ENCODE measurements at places on chromosomes 5 and 9. TPM values are rescaled to one million over a fixed set of nuclear protein-coding genes. Genes with fewer than 3 reads are reported as not detected.

DNA sequence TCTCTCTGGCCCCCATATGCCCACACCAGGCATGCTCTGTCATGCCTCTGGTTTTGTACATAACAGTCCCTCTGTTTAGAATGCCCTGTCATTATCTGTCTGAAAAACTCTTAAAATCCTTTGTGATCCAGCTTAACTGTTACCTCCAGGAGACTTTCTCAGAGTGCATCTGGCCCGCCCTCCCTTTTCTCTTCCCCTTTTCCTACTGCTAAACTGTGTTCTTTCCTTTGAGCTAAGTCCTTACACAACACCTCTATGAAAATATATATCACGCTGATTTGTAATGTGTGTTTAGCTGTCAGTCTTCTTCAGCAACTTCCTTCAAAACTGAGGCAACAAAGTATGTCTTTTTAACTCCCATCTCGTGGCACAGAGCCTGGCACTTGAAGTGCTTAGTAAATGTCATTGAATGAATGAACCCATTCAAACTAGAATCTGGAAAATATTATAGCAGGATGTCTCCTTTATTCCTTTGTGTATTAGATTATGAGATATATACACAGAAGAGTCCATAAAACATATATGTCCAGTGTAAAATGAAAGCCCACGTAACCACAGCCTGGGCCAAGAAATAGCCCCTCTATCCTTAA lies 166.2 kb upstream of the KLF9 start:
- H3K4me3 ChIP-seq, result no peak overlapping the region
- H3K27me3 ChIP-seq, result no peaks in the 10 kb centered on the region
- no peak for DNase-seq
- no peaks in the 10 kb centered on the region for H3K4me1 ChIP-seq

Gene PRDM9
- not detected for total RNA-seq

- no peaks in the 10 kb centered on the region for H3K36me3 ChIP-seq
- no peak overlapping the region for H3K27ac ChIP-seq
- no peaks in the 10 kb centered on the region for H3K27me3 ChIP-seq
- no peak for DNase-seq
- H3K4me1 ChIP-seq, result no peaks in the 10 kb centered on the region
Measured at GRCh38 chr9:84867186-84867585, 197.7 kb downstream of the NTRK2 start.

- no peaks in the 10 kb centered on the region for H3K36me3 ChIP-seq
- no peak overlapping the region for H3K27ac ChIP-seq
- DNase-seq, result no peak
- H3K4me1 ChIP-seq, result no peaks in the 10 kb centered on the region
- no peak overlapping the region for H3K4me3 ChIP-seq
Measured at GRCh38 chr5:175281714-175282113, 162.3 kb downstream of the DRD1 start.

- peaks cover 11% of the 10 kb centered on the region for H3K4me1 ChIP-seq
- H3K27me3 ChIP-seq, result no peaks in the 10 kb centered on the region
- no peaks in the 10 kb centered on the region for H3K36me3 ChIP-seq
- no peak overlapping the region for H3K4me3 ChIP-seq
Measured at GRCh38 chr5:52896534-52897237, 92.5 kb upstream of the ITGA2 start.

GRCh38 chr5:1867815-1868143 lies 14.9 kb downstream of the IRX4 start:
- H3K36me3 ChIP-seq, result no peaks in the 10 kb centered on the region
- no peaks in the 10 kb centered on the region for H3K4me1 ChIP-seq
- H3K4me3 ChIP-seq, result no peak overlapping the region
- H3K27me3 ChIP-seq, result no peaks in the 10 kb centered on the region
- no peak for DNase-seq

Gene ANKRD31
- 0.18 TPM for total RNA-seq

DNA sequence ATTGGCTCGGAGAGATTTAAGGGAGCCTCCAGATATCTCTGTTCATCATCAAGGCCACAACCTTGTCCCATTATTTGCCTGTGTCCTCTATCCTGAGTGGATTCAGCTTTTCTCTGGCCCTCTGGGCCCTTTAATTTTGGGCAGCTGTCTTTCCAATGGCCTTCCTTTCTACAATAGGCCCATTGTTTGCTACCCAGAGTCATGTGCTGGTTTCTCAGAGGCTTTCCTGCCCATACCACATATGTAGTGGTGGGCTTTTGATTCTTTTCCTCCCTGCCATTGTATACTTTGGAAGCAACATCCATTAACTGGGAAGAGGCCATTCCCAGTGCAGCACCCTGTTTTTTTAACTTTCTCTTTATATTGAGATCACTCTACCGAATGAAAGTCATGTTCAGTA lies 233.9 kb upstream of the SGCD start:
- no peaks in the 10 kb centered on the region for H3K27me3 ChIP-seq
- no peaks in the 10 kb centered on the region for H3K4me1 ChIP-seq
- H3K27ac ChIP-seq, result no peak overlapping the region
- H3K4me3 ChIP-seq, result no peak overlapping the region
- DNase-seq, result no peak

GRCh38 chr5:56272765-56273164 lies 39.6 kb upstream of the ANKRD55 start:
- no peaks in the 10 kb centered on the region for H3K27me3 ChIP-seq
- H3K4me1 ChIP-seq, result no peaks in the 10 kb centered on the region
- no peaks in the 10 kb centered on the region for H3K36me3 ChIP-seq
- no peak for DNase-seq

GRCh38 chr5:174195517-174195916 lies 150.0 kb downstream of the NSG2 start:
- no peaks in the 10 kb centered on the region for H3K36me3 ChIP-seq
- no peak overlapping the region for H3K4me3 ChIP-seq
- no peaks in the 10 kb centered on the region for H3K4me1 ChIP-seq
- H3K27me3 ChIP-seq, result no peaks in the 10 kb centered on the region

GRCh38 chr9:100064872-100065581 lies 33.8 kb downstream of the ERP44 start:
- DNase-seq, result no peak
- H3K4me1 ChIP-seq, result peaks cover 14% of the 10 kb centered on the region
- H3K27ac ChIP-seq, result no peak overlapping the region
- no peaks in the 10 kb centered on the region for H3K36me3 ChIP-seq

Gene RFESD
- total RNA-seq, result 2.1 TPM

GRCh38 chr5:40365342-40366330 lies 314.1 kb upstream of the PTGER4 start:
- no peaks in the 10 kb centered on the region for H3K27me3 ChIP-seq
- no peaks in the 10 kb centered on the region for H3K36me3 ChIP-seq
- no peak overlapping the region for H3K27ac ChIP-seq
- no peak overlapping the region for H3K4me3 ChIP-seq

- H3K4me3 ChIP-seq, result no peak overlapping the region
- no peak overlapping the region for H3K27ac ChIP-seq
- H3K36me3 ChIP-seq, result no peaks in the 10 kb centered on the region
- H3K27me3 ChIP-seq, result no peaks in the 10 kb centered on the region
Measured at GRCh38 chr9:2859776-2860379, 16.0 kb upstream of the PUM3 start.

Gene PCDHA9
- 0.55 TPM for total RNA-seq

Gene NACC2
- total RNA-seq, result 8.4 TPM

GRCh38 chr5:168683247-168683926 lies 104.2 kb upstream of the PANK3 start:
- no peaks in the 10 kb centered on the region for H3K27me3 ChIP-seq
- no peaks in the 10 kb centered on the region for H3K4me1 ChIP-seq
- no peak overlapping the region for H3K4me3 ChIP-seq
- DNase-seq, result no peak
- H3K36me3 ChIP-seq, result no peaks in the 10 kb centered on the region

GRCh38 chr9:130626249-130626996 lies 38.0 kb upstream of the PRDM12 start:
- no peaks in the 10 kb centered on the region for H3K4me1 ChIP-seq
- no peak overlapping the region for H3K27ac ChIP-seq
- no peak for DNase-seq
- no peaks in the 10 kb centered on the region for H3K27me3 ChIP-seq
- peaks cover 67% of the 10 kb centered on the region for H3K36me3 ChIP-seq
- no peak overlapping the region for H3K4me3 ChIP-seq

Gene HRCT1
- total RNA-seq, result 0.56 TPM

DNA sequence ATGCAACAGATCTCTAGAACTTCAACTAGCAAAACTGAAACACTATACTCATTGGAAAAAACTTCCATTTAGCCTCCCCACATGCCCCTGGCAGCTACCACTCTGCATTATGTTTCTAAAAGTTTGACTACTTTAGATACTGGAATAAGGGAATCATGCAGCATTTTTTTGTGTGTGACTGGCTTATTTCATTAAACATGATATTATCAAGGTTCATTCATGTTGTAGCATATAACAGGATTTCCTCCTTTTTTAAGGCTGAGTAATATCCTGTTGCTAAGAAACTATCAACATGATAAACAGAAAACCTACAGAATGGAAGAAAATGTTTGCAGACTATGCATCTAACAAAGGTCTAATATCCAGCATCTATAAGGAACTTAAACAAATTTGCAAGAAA lies 597.9 kb downstream of the DMRTA1 start:
- no peaks in the 10 kb centered on the region for H3K4me1 ChIP-seq
- DNase-seq, result no peak
- no peaks in the 10 kb centered on the region for H3K36me3 ChIP-seq
- no peak overlapping the region for H3K4me3 ChIP-seq
- H3K27ac ChIP-seq, result no peak overlapping the region

DNA sequence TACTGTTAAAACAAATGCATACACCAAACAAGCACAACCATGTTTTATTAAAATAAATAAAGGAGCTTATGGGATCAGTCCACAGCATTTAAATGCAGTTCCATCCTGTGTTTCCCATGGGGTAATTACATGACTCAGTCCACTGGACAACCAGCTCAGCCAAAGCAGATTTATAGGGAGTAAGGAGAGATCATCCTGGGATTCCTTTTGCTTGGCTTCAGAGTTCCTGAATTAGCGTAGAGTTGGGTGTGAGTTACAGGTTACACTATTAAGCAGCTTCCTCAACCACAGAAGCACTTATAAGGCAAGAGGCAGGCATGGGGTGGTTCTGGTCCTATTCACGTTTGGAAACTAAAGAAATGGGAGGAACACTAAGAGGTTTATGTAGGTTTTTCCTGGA lies 381.1 kb upstream of the ACTBL2 start:
- H3K27ac ChIP-seq, result no peak overlapping the region
- no peak overlapping the region for H3K4me3 ChIP-seq
- no peaks in the 10 kb centered on the region for H3K4me1 ChIP-seq
- no peaks in the 10 kb centered on the region for H3K36me3 ChIP-seq
- DNase-seq, result no peak
- no peaks in the 10 kb centered on the region for H3K27me3 ChIP-seq

- no peaks in the 10 kb centered on the region for H3K36me3 ChIP-seq
- H3K4me3 ChIP-seq, result no peak overlapping the region
- H3K27me3 ChIP-seq, result no peaks in the 10 kb centered on the region
- no peak overlapping the region for H3K27ac ChIP-seq
Measured at GRCh38 chr5:149915392-149916260, 29.0 kb downstream of the PDE6A start.

DNA sequence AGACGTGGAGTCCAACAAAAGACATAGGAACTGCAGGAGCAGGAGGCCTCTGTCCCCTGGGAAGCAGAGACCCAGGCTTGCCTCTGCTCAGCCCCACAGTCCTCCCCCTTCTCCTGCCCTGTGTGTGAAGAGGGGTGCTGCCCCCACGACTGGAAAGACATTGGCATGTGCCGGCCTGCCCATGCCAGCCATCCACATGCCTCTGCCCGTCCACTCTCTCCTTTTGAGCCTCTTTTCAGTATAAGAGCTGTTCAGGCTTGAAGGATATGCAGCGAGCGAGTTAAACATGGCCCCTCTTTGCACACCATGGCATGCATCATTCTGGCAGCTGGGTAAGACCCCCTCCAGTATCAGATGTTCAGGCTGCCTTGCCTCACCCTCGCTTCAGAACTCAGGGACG lies 159.7 kb upstream of the OTULINL start:
- no peak overlapping the region for H3K27ac ChIP-seq
- no peaks in the 10 kb centered on the region for H3K36me3 ChIP-seq
- H3K4me1 ChIP-seq, result no peaks in the 10 kb centered on the region

DNA sequence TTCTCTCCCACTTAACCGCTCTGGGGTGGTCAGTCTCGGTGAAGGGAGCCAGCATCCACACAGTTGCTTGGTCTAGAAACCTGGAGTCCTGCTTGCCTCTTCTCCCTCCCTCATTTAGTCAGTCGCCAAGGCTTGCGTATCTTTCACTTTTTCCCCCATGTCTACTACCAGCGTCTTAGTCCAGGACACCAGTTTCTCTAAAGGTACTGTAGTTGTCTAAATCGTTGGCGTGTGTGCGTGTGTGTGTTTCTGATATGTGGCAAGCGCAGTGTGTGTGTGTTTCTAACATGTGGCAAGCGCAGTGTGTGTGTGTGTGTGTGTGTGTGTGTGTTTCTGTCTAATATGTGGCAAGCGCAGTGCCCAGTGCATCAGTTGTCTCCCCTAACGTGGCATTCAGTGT lies 641 bp downstream of the ATP6V1G1 start:
- DNase-seq, result no peak
- peak overlapping the region; percentile 85 for H3K27ac ChIP-seq
- H3K27me3 ChIP-seq, result no peaks in the 10 kb centered on the region
- H3K4me3 ChIP-seq, result peak overlapping the region; percentile 72
- peaks cover 7% of the 10 kb centered on the region for H3K36me3 ChIP-seq
- H3K4me1 ChIP-seq, result peaks cover 11% of the 10 kb centered on the region

Gene OR1Q1
- total RNA-seq, result not detected
